ENCODE measurements at places on chromosomes 4 and X.

DNA sequence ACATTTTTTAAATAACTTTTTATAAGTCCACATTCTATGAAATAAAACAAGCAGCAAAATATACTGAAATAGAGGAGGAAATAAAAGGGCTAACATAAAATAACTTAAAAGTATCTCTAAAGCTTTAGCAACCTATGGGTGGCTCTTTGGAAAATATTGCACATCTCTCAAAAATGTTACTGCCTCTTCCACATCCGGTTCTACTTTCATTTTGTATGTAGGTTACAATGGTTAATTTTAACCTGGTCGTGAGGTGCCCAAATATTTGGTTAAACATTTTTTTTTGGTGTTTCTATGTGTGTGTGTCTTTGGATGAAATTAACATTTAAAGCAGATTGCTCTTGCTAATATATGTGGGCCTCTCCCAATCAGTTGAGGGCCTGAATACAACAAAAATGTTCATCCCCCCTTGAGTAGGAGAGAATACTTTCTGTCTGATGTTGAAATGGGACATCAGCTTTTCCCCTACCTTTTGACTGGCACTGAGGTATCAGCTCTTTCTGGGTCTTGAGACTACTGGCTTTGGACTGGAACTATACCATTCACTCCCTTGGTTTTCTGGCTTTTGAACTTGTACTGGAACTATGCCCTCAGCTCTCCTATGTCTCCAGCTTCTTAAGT is 353.0 kb downstream of the ADAM29 start:
- H3K27me3 ChIP-seq = no peaks in the 10 kb centered on the region
- no peaks in the 10 kb centered on the region for H3K36me3 ChIP-seq

DNA sequence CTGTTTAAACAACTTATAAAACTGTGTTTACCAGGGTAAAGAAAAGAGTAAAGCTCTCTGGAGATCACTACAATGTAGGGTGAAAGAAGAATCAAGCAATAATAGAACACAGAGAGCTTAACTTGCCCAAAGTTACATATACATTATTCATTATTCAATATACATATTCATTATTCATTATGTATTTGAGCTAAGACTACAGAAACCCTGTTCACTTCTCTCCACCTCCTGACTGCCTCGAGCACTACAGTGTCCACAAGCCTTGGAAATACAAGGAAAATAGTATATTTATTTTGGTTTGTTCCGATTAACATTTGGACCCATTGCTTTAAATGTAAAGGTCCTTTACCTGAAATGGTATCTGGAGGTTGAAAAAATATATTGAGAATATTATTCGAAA is 35.9 kb upstream of the ELF2 start:
- no peak overlapping the region for H3K4me3 ChIP-seq
- no peaks in the 10 kb centered on the region for H3K4me1 ChIP-seq
- no peak for DNase-seq
- no peaks in the 10 kb centered on the region for H3K36me3 ChIP-seq
- H3K27me3 ChIP-seq = no peaks in the 10 kb centered on the region

GRCh38 chrX:119045884-119046283 is 26.9 kb upstream of the CT47C1 start:
- no peaks in the 10 kb centered on the region for H3K4me1 ChIP-seq
- no peak for DNase-seq
- no peak overlapping the region for H3K4me3 ChIP-seq
- no peaks in the 10 kb centered on the region for H3K27me3 ChIP-seq

DNA sequence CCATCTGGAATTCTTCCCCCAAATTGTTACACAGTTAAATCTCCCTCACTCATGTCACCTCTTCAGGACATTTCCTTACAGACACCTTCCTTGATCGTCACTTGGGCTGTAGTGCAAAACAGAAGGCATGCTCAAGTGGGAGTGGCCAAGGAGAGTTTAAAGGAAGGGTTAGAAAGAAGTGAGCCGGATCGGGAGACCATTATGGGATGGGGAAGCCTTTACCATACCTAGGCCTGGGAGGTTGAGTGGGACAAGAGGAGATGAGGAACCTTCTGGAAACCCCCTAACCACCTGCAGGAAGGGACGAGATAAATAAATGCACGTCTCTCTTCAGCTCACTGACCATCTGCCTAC is 102.7 kb downstream of the UCHL1 start:
- no peak for DNase-seq
- peaks cover 5% of the 10 kb centered on the region for H3K4me1 ChIP-seq
- peaks cover 55% of the 10 kb centered on the region for H3K27me3 ChIP-seq
- H3K4me3 ChIP-seq = no peak overlapping the region

- no peak for DNase-seq
- H3K27me3 ChIP-seq = no peaks in the 10 kb centered on the region
- H3K4me1 ChIP-seq = no peaks in the 10 kb centered on the region
- H3K4me3 ChIP-seq = no peak overlapping the region
Measured at GRCh38 chr4:182175788-182176519, 67.2 kb upstream of the TENM3 start.

Measured in large intestine (tissue), 12 donors.